ENCODE measurements at places on chromosomes 3 and 15.

DNA sequence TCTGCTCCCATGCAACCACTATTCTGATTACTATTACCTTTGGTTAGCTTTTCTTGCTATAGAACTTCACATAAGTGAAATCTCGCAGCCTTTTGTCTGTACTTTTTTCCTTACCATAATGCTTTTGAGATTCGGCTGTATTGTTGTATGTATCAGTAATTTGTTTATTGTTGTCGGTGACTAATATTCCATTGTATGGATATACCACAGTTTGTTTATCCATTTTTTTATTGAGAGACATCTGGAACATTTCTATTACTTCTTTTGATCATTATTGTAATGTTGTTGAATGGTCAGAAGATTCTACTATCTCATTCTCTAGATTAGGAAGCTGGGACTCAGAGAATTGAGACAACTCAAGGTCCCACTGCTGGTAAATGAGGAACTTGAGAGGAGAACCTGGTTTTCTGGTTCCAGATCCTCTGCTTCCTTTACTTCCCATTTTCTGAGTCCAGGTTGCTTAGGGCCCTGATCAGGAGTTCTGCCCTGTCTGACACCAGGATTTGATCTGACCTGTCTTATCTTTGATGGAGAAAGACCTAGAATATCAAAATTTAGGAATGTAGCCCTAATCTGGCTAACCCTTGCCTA is 18.2 kb upstream of the SPTSSB start:
- DNase-seq = no peak

DNA sequence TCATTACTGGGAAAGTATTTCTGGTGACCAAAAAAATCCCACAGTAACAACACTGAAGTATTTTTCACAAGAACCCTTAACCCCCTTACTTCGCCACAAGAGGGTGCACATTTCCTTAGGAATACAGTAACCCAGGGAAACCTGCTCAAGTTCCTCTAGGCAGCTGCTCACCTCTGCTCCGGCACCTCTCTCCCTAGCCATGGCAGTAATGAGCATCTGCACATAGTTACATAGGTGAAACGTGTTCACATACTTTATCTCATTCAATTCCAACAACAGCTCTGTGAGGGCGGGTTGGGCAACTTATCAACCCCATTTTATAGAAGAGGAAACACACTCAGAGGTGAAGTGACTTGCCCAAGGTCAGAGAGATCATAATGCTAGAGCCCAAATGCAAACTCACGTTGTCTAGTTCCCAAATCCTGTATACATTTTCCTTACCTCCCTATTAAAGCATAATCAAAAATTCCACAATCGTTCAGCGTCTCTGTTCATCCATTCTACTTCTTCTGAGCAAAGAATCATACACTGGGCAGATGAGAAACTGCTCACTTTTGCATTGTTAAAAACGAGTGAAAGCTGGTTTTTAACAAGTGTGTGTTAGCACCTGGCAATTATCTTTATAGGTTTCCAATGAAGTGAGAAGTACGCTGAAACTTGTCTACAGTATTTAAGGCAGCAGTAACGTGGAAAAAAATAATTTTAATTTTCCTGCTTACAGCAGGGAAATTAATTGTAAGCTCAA is 90.7 kb downstream of the IGF2BP2 start:
- peak; percentile 88 for DNase-seq

DNA sequence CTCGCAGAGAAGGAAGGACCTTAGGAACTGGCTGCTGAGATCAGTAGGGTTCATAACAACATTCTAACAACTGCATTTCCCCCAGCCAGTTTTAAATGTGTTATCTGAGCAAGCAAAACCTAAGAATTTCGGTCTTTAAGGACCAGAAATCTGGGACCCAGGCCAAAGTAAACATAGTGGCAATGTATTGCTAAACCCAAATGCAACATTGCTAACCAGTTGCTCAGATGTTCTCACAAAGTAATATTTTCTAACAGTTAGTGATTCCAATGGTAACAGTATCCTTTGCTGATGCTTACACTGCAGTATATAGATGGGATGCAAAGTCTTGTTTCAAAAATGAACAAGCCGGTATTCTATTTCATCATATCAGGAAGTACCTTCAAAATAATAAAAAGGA is 254.3 kb downstream of the RYR3 start:
- peak; percentile 52 for DNase-seq

GRCh38 chr3:162534431-162534830 is 1037.8 kb downstream of the OTOL1 start:
- no peak for DNase-seq

DNA sequence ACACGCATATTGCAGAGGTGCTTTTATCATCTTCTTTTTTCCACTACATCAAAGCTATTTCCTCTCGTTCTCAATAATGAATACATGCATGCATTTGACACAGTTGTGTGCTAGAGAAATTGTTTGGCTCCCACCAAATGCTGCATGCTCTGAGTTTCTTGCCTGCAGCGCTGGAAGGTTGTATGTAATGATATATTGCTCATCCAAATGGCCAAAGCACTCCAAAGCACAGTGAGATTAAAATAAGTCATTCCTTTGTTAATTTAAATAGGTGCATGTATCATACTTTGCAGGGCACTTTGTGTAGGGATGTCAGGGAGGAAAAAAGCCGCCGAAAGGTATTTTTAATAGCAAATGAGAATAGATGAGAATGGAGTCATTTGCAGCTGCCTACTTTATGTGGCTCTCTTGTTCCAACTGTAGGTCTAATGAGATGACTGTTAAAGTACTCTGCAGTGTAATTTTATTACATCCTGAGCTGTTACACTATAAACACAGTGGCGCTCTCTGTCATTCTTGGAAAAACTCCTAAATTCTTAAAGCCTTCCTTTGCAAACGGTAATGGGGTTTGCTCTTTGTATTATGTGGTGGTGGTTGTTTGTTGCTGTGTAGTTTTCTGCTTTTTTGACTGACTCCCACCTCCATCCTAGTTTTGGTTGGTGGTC is 56.9 kb upstream of the SKOR1 start:
- no peak for DNase-seq

DNA sequence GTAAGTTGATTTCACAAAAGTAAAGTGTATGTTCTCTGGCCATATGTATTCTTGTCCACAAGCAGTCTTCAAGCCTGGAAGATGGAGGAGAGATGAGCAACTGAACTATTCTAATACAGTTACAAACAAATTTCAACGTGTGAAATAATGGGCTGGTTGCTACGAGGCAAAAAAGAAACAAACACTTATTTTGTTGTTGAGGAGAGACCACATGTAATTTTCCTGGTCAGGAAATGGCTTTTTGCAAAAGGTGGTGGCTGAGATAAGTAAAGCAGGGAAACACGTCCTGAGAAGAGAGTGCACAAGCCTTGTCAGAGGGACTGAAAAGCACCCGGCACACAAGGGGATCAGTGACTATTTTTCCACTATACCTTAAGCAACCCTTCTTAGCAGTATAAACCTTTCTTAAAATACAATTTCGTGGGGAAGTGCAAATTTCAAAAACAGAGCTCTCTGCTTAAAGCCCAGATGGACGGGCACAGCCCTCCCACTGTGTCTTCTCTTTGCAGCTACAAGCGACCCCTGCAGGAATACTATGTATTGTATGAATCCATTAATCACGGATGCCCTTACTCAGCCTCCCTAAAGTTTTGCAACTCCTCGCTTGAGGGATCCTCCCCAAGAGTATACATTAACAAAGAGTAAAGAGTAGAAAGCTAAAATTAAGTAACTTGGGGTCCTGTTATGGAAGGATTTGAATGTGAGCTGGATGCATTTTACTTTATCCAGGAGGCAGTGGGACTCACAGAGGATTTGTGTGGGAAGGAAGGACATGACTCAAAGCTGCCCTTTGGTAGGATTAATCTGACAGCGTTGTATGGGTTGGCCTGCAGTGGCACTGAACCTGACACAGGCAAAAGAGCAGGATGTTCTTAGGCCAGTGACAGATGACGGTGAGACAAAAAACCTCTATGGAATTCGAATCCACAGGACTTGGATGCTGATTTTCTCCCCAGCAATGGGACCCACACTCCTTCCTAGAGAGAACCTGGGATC is 253.7 kb downstream of the IL5RA start:
- no peak for DNase-seq

DNA sequence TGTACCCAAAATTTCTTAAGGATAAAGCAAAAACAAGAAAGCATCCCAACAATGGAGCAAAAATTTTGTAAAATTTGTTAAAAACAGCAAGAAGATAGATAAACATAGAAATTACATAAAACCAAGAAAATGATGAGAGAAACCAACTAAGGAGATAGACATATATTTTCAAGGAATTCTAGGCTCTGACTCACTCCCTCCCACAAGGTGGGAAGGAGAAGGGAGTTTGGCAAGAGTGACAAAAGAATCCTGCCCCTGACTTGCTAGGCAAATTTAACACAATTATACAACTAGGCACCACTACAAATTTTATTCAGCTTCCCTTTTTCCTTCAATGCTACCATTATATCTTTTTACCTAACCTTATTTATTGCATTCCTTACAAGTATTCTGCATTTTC is 70.9 kb downstream of the MYO9A start:
- peak; percentile 45 for DNase-seq

DNA sequence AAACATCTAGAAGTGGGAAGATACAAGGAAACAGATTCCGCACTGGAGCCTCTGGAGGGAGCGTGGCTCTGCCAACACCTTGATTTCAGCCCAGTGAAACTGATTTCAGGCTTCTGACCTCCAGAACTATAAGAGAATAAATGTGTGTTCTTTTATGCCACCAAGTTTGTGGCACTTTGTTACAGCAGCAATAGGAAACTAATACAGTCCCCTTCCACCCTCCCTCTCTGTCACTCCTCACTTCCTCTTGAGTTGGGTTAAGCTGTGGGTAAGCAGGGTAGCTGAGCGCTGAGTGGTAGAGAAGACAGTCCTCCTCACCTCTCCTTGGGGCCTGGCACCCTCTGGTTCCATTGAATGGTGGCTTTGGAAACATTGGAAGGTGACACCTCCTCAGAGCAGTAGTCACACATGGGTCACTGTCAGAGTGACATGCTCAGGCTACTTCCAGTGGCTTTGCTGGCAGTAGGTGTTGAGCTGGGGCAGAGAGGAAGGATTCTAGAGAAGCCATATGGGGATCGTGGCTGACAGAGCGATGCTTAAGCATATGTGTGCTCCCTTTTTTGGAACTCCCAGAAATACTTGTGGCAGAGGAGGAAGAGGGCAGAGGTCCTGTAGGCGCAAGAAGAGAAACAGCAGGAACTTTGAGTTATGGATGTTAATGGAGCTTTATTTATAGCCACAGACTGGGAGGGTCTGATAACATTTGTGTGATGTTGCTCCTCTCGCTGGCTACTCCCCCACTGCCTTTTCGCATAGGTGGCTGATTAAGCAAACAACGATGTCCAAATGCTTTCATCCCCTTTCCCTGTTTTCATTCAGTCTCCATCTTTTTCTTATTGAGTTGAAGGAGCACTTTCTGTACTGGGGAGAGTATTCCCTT is 14.8 kb upstream of the HCN4 start:
- no peak for DNase-seq

GRCh38 chr3:186099178-186099577 is 9.7 kb downstream of the ETV5 start:
- DNase-seq = peak; percentile 74

GRCh38 chr3:3074551-3075257 is 35.5 kb downstream of the IL5RA start:
- no peak for DNase-seq

Data from fibroblast of the aortic adventitia (primary cell).